CD4-positive, alpha-beta T cell treated with Interleukin-17A for 1 hour (primary cell): ENCODE measurements at places on chromosomes 1 and 21.

DNA sequence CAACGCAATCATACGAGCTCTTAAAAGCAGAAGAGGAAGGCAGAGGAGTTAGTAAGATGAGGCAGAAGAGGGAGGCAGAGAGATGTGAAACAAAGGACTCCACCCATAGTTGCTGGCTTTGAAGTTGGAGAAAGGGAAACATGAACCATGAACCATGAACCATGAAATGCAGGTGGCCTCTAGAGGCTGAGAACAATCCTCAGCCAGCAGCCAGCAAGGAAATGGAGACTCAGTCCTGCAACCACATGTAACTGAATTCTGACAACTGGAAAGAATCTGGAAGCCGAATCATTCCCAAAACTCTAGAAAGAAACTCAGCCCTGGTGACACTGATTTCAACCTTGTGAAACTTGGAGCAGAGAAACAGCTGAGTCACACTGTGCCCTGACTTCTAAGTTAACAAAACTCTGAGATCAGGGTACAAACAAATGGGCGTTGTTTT is 10.1 kb downstream of the DIPK1A start:
- DNase-seq = peak; percentile 56

DNA sequence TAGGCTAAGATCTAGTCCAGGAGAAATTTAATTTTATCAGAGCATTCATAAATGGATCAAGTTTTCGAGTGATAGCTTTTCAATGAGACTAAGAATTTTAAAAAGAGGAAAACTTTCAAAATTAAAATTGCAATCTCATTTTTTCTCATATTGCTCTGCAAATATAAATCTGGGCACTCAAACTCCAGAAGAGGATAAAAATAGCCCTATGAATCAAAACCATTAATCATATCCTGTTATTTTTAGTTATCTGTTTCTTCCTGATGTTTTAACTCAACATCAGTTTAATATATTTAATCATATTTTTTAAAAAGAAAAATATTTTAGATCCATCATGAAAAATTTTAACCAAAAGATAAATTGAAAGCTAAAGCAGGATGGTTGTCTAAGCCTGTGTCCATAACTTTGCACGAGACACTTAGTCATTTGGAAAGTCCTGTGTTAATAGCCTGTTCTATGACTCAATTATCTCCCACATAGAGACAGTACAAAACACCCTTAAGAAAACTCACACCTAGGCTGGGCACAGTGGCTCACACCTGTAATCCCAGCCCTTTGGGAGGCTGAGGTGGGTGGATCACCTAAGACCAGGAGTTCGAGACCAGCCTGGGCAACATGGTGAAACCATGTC is 17.1 kb upstream of the PRRC2C start:
- DNase-seq = no peak

DNA sequence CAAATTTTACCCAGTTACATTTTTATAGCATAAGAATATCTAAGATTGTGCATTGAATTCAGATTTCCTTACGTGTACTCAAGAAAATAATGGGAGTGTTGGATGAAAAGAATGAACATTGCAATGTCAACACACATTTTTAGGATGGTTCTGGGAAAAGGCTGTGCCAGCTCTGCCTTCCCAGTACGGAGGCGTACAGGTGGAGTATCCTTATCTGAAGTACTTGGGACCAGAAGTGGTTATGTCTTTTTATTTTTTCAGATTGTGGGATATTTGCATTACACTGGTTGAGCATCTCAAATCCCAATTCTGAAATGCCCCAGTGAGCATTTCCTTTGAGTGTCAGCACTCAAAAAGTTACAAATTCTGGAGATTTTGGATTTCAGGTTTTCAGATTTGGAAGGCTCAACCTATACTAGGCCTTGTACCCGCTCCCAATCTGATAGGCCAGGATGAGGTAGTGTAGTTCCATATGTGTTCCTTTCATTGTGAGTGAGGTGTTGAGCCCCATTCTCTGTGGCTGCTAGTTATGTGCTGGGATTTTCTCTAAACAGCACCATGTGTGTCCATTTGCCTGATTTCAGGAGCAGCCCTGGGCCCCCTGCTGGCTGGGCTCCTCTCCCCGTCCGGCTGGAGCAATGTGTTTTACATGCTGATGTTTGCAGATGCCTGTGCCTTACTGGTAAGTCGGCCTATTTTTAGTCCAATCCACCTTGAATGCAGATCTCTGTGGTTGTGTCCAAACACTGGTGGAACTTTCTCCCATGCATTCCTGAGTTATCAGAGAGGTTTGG is 60.8 kb downstream of the SLC37A1 start:
- no peak for DNase-seq

- DNase-seq = peak; percentile 3
These were observed 2.6 kb upstream of the CD2 start for GRCh38 chr1:116751621-116752020.

- DNase-seq = peak; percentile 63
These were observed at the start of gene SLAMF1 for GRCh38 chr1:160646711-160647328. Gene SLAMF1, minus strand, starts transcription at chr1:160647044. Its CDS starts 99 bp downstream, at chr1:160646945.

DNA sequence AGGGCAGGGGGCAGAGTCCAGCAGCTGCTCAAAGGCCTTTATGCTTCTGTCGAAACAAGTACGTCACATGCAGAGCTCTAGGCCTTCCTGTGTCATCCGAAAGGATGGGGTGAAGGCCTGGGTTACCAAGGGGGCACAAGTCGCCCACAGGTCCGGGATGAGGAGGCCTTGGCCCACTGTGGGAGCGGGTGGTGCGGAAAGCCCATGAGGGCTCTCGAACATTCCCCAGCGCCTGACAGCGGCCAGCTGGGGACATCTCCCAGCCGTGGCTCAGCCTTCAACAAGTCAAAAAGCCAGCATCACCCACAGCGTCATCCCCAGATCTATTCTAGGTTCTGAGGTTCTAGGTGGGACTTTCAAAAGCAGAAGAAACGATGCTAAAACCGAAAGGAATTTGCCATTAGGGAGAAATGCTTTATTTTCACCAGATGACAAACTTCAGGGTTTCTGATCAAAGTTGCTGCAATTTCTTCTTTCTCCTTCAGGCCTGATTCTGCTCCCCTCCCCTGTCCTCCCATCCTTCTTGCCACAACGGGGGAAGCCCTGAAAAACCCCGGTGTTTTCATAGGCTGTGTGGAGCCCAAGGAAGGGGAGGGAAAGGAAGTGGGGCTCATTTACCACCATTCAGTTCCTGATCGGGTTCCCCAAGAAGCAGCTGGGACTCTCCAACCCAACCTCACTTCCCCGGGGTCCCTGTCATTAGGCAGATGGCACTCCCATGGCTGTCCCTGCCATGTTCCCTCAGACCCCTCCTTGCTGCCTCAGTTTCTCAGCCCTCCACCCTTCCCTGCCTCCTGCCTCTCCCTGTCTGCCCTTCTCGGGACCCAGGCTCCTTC is 17.6 kb downstream of the GPR137B start:
- peak; percentile 40 for DNase-seq

DNA sequence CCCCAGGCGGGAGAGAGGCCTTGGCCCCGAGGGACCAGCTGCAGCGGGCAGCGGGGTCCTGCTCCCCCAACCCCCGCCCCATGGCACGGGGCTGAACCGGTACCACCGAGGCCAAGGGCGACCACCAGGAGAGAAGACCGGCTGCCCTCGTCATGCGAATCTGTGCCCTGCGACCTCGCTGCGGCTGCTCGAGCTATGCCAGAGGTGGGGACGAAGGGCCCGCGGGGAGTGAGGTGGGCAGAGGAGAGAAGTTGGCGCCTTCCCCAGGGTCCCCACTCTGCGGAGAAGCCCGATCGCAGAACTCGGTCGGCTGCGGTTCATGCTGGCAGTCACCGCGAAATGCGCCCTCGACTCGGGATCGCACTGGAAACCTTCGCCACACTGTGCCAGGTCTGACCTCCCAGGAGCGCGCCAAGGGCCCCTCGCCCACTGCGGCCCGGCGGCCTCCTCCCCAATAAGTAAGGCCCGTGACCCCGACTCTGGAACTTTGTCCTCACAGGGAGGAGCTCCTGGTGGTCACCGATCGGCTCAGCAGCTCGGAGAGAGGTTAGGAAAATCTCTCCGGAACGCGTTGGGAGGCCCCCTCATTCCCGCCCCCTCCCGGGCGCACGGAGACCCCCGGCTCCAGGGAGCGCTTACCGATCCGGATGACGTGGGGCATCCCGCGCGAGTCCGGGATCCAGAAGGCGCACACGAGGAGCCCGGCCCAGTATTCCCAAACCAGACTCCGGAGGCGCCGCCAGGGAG is 787 bp downstream of the GRIK3 start:
- DNase-seq = no peak

DNA sequence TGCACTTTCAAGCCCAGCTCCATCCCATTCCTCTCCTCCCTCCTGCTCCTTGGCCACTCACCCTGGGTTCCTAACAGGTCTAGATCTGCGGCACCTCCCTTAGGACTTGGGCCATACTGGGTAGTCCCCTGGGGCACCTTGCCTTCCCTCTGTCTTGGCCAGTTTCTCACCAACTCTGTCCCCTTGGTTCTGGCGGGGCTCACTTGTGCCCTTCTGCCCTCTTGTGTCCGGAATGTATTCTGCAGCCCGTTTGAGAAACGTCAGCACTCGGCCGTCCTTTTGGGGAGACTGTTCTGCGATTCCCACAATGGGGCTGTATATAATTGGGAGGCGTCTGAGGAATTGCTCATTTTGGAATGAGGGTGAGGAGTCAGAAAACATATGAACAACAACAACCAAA is 162.4 kb downstream of the ZSCAN20 start:
- peak; percentile 10 for DNase-seq

DNA sequence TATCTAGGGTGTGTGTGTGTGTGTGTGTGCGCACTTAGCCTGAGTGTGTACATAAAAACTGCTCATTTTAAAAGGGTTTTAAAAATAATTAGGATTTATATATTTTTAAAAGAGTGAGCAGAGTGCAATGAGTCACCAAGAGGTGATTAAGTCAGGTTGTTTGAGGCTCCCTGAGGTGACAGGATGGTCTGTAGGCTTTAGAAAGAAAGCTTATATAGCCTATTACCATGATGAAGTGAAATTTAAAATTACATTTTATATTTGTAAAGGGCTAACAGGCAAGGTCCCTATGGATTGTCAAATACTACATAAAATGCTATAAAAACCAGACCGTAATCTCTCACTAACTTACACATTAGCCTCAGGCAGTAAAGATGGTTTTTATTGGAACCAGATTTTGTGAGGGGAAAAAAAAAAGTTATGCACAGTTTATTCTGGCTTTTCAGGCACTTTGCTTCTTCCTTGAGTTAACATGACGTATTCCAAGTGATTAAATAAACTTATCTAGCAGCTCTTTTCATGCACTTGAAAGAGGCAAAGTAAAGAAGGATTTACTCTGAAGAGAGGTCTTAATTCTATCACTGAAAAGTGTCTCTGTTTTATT is 711.7 kb upstream of the PTBP2 start:
- DNase-seq = no peak

GRCh38 chr1:166840309-166841274 is 1.3 kb downstream of the POGK start:
- DNase-seq = no peak

GRCh38 chr1:68112835-68113243 is 62.4 kb upstream of the DIRAS3 start:
- no peak for DNase-seq

DNA sequence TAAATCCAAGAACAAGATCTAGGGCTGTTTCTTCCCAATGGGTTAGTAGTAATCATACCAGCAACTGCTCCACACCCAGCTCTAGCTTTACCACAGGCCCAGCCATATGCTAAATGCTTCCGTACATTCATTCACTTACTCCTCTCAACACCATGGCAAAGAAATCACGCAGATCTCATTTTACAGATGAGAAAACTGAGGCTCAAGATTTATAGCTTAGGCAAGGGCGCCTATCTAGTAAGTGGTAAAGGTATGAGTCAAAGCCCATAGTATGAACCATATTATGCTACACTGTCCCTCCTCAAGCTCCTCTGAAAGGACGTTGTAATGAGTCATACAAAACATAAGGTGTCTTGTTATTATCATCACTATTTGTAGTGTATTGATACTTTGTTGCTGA is 82.2 kb downstream of the NIBAN1 start:
- DNase-seq = peak; percentile 56

- peak; percentile 37 for DNase-seq
These were observed at the start of gene TCEA3 for GRCh38 chr1:23424293-23425192. Gene TCEA3, minus strand, starts transcription at chr1:23424748. Its CDS starts 115 bp downstream, at chr1:23424633.

GRCh38 chr1:204410688-204411450 is 748 bp downstream of the PPP1R15B start:
- peak; percentile 39 for DNase-seq

DNA sequence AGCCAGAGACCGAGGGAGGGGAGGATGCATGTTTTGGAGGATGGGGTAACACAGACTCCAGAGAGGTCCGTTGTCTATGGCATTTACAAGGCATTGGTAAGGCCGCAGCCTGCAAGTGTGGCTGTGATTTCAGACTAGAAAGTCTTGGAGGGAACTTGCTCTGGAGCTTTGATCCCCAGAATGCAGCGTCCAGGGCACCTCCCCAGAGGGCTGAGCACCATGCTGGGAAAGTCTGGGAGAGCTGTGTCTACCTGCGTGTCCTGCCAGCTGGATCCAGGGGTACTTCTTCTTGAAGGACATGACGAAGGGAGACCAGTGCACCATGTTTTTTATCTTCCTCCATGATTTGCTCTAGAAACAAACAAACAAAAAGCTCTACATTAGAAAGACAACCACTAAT is 90.7 kb downstream of the ITPKB start:
- no peak for DNase-seq

DNA sequence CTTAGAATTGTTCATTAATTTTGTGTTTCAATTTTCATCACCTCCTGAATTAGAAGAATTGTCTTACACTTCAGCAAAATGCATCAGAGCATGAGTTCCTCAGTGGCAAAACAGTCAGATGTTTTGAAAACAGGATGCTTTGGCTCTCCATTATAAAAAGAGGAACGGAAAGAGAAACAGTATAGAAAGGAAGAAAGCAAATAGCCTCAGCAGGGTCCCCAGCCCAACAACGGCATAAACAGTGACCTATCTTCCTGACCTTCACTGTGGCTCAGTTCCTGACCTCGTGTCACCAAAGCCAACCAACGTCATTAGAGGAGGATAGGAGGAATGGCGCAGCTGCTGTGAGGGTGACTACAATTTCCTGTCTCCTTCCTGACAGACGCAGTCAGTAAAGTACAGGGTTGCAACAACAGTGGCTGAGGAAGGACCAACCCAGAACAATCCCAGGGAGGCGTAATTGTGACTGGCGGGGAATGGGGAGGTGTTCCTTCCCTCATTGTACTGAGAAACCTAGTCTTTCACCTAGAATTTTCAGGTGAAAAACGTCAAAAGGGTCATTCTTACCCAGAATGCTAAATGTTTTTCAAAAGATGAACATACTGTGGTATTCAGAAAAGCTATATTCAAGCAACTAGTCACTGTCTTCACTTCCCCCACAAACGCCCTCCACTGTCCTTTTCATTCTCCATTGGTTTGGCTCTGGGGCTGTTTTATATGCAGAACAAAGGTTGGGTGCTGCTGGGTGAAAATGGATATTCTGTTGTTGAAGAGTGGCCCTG is 197.9 kb upstream of the SGIP1 start:
- DNase-seq = peak; percentile 90

- no peak for DNase-seq
These were observed 235.5 kb upstream of the SGIP1 start for GRCh38 chr1:66298464-66298863.
